ENCODE measurements at places on chromosomes 16 and 17. TPM values are rescaled to one million over a fixed set of nuclear protein-coding genes. Genes with fewer than 3 reads are reported as not detected.

- no peaks in the 10 kb centered on the region for H3K27me3 ChIP-seq
- DNase-seq: peak; percentile 80
- peak within 1 kb of the TSS; percentile 77 for H3K4me3 ChIP-seq
- peaks cover 29% of the 10 kb centered on the region for H3K4me1 ChIP-seq
- no peaks in the 10 kb centered on the region for H3K36me3 ChIP-seq
Observed at GRCh38 chr16:29811896-29812665, at the start of gene PRRT2. PRRT2 (plus strand) TSS chr16:29812193; CDS start chr16:29813055, 862 bp downstream.

- no peaks in the 10 kb centered on the region for H3K36me3 ChIP-seq
- H3K4me3 ChIP-seq: no peak overlapping the region
- peaks cover 4% of the 10 kb centered on the region for H3K4me1 ChIP-seq
- peak; percentile 12 for DNase-seq
Observed at GRCh38 chr16:47311738-47312505, 148.9 kb downstream of the ITFG1 start.

GRCh38 chr17:11803231-11803969 is 193.9 kb downstream of the ZNF18 start:
- H3K27ac ChIP-seq: no peak overlapping the region
- no peak overlapping the region for H3K4me3 ChIP-seq
- H3K4me1 ChIP-seq: no peaks in the 10 kb centered on the region
- no peak for DNase-seq
- H3K36me3 ChIP-seq: no peaks in the 10 kb centered on the region

The ACAP1 gene
- total RNA-seq: 4.4 TPM

DNA sequence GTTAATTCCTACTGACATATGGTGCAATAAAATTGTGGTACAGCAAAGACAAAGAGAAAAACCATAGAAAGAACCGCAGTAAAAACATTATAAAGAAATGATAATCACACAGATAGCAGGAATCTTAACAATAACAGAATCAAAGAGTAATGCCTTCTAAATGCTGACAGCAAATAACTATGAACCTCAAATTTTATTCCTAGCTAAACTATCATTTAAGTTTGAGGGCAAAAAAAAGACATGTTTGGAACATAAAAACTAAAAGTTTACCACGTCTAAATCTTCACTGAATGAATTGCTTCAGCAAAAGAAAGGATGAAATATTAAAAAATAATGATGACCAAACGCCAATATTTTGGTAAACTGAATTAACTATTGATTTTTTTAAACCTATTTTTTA is 135.8 kb downstream of the CPPED1 start:
- H3K4me1 ChIP-seq: no peaks in the 10 kb centered on the region
- no peaks in the 10 kb centered on the region for H3K27me3 ChIP-seq
- H3K36me3 ChIP-seq: peaks cover 4% of the 10 kb centered on the region
- H3K4me3 ChIP-seq: no peak overlapping the region

GRCh38 chr17:55037828-55038227 is 69.3 kb downstream of the STXBP4 start:
- no peaks in the 10 kb centered on the region for H3K4me1 ChIP-seq
- H3K27me3 ChIP-seq: no peaks in the 10 kb centered on the region
- no peaks in the 10 kb centered on the region for H3K36me3 ChIP-seq
- no peak overlapping the region for H3K27ac ChIP-seq
- no peak for DNase-seq
- no peak overlapping the region for H3K4me3 ChIP-seq

- H3K36me3 ChIP-seq: no peaks in the 10 kb centered on the region
- H3K4me1 ChIP-seq: no peaks in the 10 kb centered on the region
- no peak for DNase-seq
- no peak overlapping the region for H3K27ac ChIP-seq
- no peak overlapping the region for H3K4me3 ChIP-seq
- peaks cover 5% of the 10 kb centered on the region for H3K27me3 ChIP-seq
Observed at GRCh38 chr16:54152362-54153239, 134.0 kb downstream of the IRX3 start.

The ABCA5 gene
- total RNA-seq: 9.7 TPM

GRCh38 chr16:17426451-17426850 is 44.3 kb downstream of the XYLT1 start:
- no peaks in the 10 kb centered on the region for H3K27me3 ChIP-seq
- no peaks in the 10 kb centered on the region for H3K4me1 ChIP-seq
- no peak for DNase-seq
- no peak overlapping the region for H3K4me3 ChIP-seq

The TBC1D28 gene
- not detected for total RNA-seq

The COL1A1 gene
- total RNA-seq: 7,860 TPM

The CDK5R1 gene
- total RNA-seq: 1.2 TPM

The EFNB3 gene
- 1.8 TPM for total RNA-seq

DNA sequence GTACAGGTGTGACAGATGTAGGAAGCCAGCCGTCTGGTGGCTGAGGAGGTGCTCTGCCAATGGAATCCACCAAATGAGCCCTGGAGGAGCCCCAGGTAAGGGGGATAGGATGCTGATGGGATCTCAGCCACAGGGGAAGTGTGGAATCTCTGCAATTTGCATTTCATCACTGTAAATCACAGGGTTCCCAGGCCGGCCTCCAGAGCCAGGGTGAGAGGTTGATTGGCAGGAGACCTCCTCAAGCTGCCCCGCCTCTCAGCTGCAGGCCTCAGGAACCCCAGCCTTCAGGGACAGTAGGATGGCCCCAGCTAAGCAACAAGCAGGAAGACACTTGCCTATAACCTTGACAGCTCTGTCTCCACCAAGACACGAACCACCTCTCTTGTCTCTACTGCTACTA is 39.4 kb downstream of the RTN4RL1 start:
- no peak overlapping the region for H3K27ac ChIP-seq
- H3K27me3 ChIP-seq: no peaks in the 10 kb centered on the region
- DNase-seq: no peak
- H3K4me3 ChIP-seq: no peak overlapping the region

- DNase-seq: peak; percentile 79
- no peak overlapping the region for H3K27ac ChIP-seq
- H3K36me3 ChIP-seq: no peaks in the 10 kb centered on the region
- H3K4me1 ChIP-seq: peaks cover 4% of the 10 kb centered on the region
- no peak overlapping the region for H3K4me3 ChIP-seq
Observed at GRCh38 chr16:19559242-19559910, 3.9 kb downstream of the VPS35L start.

DNA sequence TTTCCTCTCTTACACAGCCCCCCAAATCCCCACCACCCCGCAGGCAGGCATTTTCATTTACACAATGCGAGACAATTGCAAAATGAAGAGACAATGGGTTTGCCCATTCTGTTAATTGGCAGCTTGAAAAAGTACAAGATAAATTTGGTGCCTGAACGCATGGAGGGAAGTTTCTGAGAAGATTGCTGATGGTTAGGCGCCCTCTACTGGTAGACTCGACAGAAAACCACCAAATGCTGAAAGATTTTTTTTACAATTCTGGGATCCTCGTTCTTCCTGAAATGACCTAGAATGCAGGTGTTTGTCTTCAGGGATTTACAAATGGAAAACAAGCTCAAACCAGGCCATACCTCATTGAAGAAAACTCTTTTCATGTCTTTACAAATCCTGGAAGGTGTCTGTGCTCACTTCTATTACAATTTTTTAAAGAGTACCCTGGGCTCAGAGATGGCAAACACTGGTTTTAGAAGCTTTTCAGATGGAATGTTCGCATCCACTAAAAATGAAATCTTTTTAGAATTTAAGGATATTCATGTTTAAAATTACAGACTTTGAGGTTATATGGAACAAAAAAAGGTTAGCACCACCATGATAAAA is 338.5 kb downstream of the PMP22 start:
- no peaks in the 10 kb centered on the region for H3K36me3 ChIP-seq
- no peak overlapping the region for H3K27ac ChIP-seq
- no peak overlapping the region for H3K4me3 ChIP-seq
- DNase-seq: peak; percentile 85

The FOXL1 gene
- total RNA-seq: 13.0 TPM

- H3K36me3 ChIP-seq: no peaks in the 10 kb centered on the region
- H3K27ac ChIP-seq: no peak overlapping the region
- H3K4me3 ChIP-seq: no peak overlapping the region
- no peaks in the 10 kb centered on the region for H3K27me3 ChIP-seq
- no peak for DNase-seq
Observed at GRCh38 chr16:66676599-66676998, 19.9 kb downstream of the CMTM4 start.

- DNase-seq: no peak
- H3K27ac ChIP-seq: no peak overlapping the region
- H3K4me3 ChIP-seq: no peak overlapping the region
- H3K27me3 ChIP-seq: no peaks in the 10 kb centered on the region
- H3K36me3 ChIP-seq: no peaks in the 10 kb centered on the region
Observed at GRCh38 chr16:25959221-25959620, 267.5 kb downstream of the HS3ST4 start.

DNA sequence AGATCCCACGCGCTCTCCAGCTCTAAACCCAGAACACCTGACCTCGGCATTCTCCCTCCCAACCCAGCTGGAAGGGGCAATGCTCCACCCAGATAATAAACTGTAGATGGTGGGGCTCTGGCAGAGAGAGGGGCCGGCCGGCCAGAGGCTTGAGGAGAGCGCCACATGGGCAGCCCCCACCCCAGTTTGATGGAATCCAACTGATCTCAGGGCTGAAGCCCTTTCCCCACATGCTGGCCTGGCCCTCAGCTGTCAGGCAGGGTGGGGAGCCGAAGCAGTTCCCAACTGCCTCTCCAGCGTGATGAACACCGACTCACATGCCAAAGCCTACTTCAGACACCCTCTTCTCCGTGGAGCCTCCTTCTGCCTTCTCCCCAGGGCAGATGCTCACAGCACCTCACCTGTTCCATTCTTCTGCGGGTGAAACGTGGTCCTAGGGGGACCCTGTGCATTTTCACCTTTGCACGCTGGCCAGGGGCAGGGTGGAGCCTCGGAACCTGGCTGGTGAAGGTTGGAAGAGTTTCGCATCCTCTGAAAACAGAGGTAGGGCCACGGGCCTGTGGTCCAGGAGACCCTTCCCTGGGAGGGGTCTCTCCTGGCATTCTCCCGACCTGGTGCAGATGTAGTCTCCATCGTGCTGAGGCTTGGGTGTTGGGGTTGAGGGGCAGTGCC is 65.7 kb upstream of the ZNF469 start:
- H3K27ac ChIP-seq: no peak overlapping the region
- peaks cover 11% of the 10 kb centered on the region for H3K4me1 ChIP-seq
- no peak overlapping the region for H3K4me3 ChIP-seq
- H3K36me3 ChIP-seq: no peaks in the 10 kb centered on the region
- no peaks in the 10 kb centered on the region for H3K27me3 ChIP-seq
- DNase-seq: peak; percentile 25

DNA sequence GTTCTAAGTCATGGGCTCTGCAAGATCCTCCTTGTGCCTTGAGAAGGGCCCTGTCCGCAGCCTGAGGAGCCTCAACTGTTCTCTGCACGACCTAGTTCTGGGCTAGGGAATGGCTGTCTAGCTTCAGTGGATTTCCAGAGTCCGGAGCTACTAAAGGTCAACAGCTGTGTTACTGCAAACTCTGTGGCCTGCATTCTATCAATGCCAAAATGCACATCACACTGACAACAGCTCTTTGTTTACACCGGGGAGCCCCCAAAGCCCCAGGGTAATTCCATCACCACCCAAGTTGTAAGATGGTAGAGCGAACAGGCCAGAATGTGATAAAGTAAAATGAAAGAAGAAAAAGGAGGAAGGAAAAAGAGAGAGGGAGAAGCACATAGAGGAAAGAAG is 610.2 kb downstream of the MAF start:
- no peaks in the 10 kb centered on the region for H3K27me3 ChIP-seq
- DNase-seq: no peak
- H3K4me1 ChIP-seq: no peaks in the 10 kb centered on the region
- H3K4me3 ChIP-seq: no peak overlapping the region
- no peaks in the 10 kb centered on the region for H3K36me3 ChIP-seq

DNA sequence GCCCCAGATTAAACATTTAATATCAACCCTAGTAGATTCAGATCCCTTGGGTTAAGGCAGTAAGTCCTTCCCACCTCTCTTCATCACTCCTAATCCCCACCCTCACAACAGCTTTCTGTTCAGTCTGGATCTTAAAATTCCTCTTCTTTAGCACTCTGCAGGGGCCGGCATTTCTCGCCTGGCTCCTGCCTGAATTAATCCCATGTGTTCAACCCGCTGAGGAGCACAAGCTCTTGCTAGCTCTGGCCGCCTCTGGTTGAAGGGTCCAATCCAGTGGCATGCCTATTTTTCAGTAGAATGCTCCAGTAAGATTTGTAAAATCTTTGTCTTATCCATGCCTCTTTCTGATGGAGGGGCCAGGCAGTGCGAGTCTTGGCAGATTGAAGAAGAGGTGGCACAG is 59.2 kb downstream of the CYB5B start:
- H3K4me1 ChIP-seq: peaks cover 21% of the 10 kb centered on the region
- no peaks in the 10 kb centered on the region for H3K36me3 ChIP-seq
- H3K27me3 ChIP-seq: no peaks in the 10 kb centered on the region
- no peak for DNase-seq
- no peak overlapping the region for H3K27ac ChIP-seq
- no peak overlapping the region for H3K4me3 ChIP-seq

The FAM171A2 gene
- 4.6 TPM for total RNA-seq

DNA sequence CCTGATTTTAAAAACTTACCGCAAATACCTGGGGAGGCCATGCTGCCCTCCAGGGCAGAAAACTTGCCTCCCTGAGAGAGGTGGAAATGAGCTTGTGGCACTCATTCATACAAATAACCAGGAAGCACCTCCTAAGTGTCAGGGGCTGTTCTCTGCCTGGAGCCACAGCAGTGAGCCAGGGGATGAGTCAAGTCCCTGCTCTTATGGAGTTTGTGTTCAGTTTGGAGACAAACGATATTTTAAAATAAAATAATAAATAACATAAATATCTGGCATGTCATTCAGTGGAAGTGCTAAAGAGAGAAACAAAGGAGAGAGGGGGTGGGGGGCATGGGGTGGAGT is 313.8 kb downstream of the C16orf95 start:
- no peak overlapping the region for H3K4me3 ChIP-seq
- H3K4me1 ChIP-seq: no peaks in the 10 kb centered on the region
- no peaks in the 10 kb centered on the region for H3K36me3 ChIP-seq

- H3K27me3 ChIP-seq: no peaks in the 10 kb centered on the region
- no peak overlapping the region for H3K4me3 ChIP-seq
- peaks cover 17% of the 10 kb centered on the region for H3K4me1 ChIP-seq
- H3K27ac ChIP-seq: no peak overlapping the region
- H3K36me3 ChIP-seq: no peaks in the 10 kb centered on the region
Observed at GRCh38 chr17:41683441-41684007, 5.2 kb upstream of the EIF1 start.
